ENCODE measurements at places on chromosomes 7 and 10.

- no peak for DNase-seq
Observed at GRCh38 chr7:1560620-1561031, 4.6 kb upstream of the TMEM184A start.

DNA sequence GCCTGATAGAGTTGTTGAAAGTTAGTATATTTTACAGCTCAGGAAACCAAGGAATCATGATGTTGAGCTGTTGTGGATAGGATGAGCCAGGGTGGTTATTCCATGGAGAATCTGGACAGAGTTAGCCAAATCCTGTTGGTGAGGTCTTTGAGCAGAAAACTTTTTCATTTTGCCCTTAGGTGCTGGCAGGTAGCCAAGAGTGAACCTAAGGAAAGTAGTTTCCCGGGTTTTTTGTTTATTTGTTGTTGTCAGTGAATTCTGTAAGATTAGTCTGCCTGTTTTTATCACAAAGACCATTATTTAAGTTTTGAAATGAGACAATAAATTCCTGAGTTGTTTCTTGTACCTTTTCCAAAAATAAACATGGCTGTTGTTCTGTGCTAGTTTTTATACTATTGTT lies 61.0 kb downstream of the GALNT11 start:
- DNase-seq = no peak

GRCh38 chr10:74871595-74872382 lies 45.4 kb downstream of the KAT6B start:
- no peak for DNase-seq

DNA sequence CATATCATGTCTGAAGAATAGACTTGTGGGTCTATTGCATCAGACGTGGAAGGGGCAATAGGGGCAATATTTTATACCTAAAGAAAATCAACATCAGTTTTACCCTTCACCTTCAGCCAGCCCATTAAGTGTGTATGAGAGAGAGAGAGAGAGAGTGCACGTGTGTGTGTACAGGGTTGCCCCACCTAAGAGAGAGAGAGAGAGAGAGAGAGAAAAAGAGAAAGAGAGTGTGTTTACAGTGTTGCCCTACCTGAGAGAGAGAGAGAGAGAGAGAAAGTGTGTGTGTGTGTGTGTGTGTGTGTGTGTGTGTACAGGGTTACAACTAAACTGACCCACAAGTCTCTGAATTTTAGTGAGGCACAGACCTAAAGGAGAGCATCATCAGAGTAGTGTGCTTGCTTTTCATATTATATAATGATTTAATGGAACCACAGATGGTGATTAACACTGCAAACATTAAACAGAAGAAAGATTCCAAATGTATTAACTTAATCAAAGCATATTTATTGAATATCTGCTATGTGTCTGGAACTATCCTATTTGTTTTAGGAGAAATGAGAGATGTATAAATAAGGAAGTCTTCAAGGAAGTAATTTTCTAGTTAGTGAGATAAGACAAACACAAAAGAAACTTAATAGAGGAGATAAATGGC lies 66.8 kb downstream of the CD36 start:
- DNase-seq = no peak

GRCh38 chr7:5139998-5140397 lies 50.0 kb upstream of the WIPI2 start:
- no peak for DNase-seq

GRCh38 chr7:33276325-33276724 lies 147.0 kb downstream of the BBS9 start:
- no peak for DNase-seq

GRCh38 chr10:680146-680545 lies 9.3 kb downstream of the DIP2C start:
- no peak for DNase-seq

DNA sequence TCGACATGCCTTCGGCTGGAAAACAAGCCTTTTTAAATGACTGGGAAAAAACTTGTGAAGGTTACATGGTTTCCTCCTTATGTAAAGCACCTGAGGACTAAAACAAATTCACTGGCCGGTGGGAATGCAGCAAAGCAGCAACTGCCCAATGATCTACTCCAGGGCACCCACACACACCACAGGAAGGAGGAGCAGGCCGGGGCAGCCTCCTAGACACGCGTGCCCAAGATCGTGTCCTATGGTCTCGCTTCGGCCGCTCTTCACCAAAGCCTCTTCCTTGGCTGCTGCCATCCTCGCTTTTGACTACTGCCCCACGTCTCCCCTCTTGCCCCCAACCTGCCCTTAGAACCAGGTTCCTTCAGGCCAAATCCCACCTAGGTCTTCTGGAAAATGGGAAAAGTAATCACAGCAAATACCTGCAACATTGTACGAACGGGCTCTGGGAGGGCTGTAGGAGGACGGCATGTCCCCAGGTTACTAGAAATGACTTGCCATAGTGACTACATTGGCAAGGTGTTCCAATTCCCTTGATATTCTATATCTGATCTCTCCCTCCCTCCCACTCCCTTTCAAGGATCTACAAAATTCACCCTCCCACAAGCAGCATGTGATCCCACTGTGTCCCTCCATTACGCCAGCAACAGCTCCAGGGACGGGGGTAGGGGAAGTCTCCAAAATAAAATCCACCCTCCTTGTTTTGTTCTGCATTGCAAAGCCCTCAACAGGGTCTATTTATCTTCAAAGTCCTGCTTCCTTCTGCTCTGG lies 84.9 kb downstream of the RNF216 start:
- DNase-seq = no peak

- no peak for DNase-seq
Observed at GRCh38 chr7:139762886-139763285, 14.9 kb downstream of the HIPK2 start.

GRCh38 chr7:41334071-41334862 lies 368.6 kb downstream of the INHBA start:
- DNase-seq = no peak

- DNase-seq = no peak
Observed at GRCh38 chr10:46318799-46319198, 32.0 kb downstream of the ANTXRL start.

DNA sequence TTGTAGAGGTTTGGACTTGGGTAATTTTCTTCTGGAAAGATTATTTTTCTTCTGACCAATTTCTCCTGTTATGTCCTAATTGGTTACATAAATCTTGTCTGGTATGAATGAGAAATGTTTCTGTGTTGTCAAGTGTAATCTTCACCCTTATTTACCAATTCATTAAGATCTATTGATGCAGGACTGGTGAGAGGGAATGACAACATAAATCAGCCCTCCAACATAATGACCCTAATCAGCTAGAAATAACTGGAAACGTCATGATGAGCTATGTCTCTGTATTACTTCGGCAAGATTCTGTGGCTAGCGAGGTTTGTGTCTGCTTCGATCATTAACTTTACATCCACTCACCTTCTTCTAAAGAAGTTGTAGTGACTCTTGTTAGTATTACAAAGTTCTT lies 3.5 kb downstream of the FOXP2 start:
- DNase-seq = no peak

DNA sequence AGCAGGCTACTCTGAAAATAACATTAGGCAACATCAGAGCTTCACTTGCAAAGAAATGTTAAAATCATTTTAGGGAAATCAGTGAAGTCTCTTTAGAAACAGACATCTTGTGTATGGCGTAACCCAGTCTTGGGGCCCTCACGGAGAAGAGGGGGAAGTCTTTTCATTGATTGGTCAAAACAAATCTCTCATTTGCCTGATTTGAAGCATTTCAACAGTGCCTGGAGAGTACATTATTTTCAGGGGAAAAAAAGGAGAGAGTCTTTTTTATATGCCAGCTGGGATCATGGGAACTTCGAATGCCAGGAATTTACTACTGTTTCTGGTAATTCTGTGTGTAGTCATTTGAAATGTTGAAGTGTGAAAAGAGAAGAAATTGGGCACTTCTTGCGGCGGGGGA lies 471.4 kb downstream of the PLXDC2 start:
- no peak for DNase-seq

GRCh38 chr10:99360934-99361333 lies 31.8 kb downstream of the CNNM1 start:
- no peak for DNase-seq

DNA sequence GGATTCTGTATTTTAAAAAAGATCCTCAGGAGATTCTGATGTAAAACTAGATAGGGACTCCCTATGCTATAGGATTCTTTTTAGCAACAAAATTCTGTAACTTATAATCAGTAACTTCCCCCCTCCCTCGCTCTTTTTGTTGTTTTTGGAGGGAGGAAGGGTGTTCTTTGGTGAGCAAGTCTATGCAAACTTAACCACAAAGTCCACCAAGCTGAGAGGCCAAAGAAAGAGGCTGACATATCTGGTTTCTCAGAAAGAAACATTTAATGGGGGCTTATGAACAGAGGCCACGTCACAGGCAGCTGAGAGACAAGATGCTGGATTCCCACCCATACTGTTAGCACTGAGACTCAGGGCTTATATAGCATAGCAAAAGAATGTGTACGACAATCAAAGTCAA lies 14.3 kb upstream of the ABCB5 start:
- no peak for DNase-seq

DNA sequence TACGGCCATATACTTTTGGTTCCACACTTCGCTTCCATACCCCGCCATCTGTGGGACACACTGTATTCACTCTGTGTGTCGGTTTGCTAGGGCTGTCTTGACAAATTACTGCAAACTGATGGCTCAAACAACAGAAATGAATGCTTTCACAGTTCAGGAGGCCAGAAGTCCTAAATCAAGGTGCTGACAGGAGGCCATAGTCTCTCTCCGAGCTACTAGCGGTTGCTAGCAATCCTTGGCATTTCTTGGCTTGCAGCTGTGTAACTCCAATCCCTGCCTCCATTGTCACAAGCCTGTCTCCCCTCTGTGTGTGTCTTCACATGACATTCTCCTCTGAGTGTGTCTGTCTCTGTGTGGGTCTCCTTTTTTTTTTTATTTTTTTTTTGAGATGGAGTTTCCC lies 28.9 kb upstream of the BMPR1A start:
- no peak for DNase-seq

GRCh38 chr7:130216750-130217149 lies 9.1 kb downstream of the SSMEM1 start:
- DNase-seq = no peak

- no peak for DNase-seq
Observed at GRCh38 chr10:86439544-86439943, 72.9 kb upstream of the GRID1 start.

- DNase-seq = no peak
Observed at GRCh38 chr10:72037811-72038210, 50.5 kb downstream of the SPOCK2 start.

- DNase-seq = no peak
Observed at GRCh38 chr7:151924001-151924400, 32.2 kb upstream of the GALNTL5 start.

- DNase-seq = no peak
Observed at GRCh38 chr10:124259139-124259825, 159.4 kb downstream of the OAT start.

- no peak for DNase-seq
Observed at GRCh38 chr7:130917669-130918128, 183.7 kb upstream of the KLF14 start.

- DNase-seq = no peak
Observed at GRCh38 chr10:122181876-122182275, 89.2 kb upstream of the BTBD16 start.

- DNase-seq = no peak
Observed at GRCh38 chr10:74643596-74643975, 182.8 kb upstream of the KAT6B start.

GRCh38 chr7:66047426-66047825 lies 28.2 kb upstream of the ASL start:
- DNase-seq = no peak

GRCh38 chr7:11642841-11643240 lies 189.2 kb downstream of the THSD7A start:
- no peak for DNase-seq

DNA sequence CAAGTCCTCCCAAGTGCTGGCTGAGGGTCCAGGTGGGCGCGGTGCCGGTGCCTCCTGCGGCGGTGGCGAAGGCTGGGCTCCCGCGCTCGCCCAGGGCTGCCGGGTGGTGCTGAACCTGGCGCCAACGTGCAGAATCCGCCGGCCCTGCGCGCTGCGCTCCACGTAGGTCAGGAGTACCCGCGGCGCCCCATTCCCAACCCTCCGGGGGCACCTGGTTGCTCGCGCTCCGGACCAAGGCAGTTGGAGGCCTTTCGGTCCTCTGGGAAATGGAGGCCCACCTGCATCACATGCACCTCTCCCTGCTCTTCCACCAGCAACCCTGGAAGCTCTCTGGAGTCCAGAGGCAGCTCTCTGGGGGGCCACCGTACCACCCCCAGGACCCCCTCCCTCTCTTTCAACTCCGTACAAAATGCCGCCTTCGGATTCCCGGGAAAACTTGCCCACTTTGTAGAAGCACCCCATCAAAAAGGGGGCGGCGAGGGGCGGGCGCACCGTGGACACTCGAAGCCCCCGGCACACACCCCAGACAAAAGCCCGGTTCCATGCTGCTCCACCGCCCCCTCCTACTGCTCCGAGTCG lies 745 bp downstream of the SLC16A9 start:
- DNase-seq = no peak

GRCh38 chr7:130994378-130995115 lies 260.5 kb upstream of the KLF14 start:
- no peak for DNase-seq

- DNase-seq = no peak
Observed at GRCh38 chr7:20260223-20260622, 43.0 kb upstream of the MACC1 start.

DNA sequence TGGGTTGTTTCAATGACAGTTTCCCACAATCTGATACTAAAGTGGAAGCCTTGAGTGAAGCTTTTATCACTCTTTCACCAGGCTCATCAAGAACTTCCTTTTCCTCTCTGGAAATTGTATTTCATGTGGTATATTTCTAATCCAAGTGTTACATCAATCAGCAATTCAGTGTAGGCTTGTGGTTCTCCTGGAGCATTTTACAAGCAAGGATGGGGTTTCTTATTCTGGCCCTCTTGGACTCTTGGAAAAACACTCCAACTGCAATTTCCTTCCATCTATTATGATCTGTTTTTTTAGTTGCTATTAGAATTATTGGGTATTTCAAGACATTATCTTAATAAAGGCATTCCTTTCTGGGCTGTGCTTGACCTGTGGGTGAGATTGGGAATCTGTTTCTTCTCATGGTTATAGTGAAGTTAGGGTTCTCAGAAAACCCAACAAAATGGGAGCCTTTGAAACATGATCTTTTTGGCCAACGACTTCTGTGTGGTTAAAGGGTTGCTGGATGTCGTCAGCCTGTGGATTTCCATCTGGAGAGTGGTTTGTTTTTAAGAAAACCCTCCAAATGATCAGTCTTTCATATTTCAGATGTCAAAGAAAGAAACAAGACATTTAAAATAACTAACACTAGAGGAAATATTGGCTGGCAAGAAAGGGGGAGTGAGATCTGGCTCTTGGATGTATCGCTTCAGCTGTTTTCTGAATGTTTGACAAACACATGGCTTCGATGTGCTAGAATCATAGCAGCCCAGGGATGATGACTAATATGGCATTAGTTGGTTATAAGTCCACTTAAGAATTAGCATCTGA lies 540.2 kb downstream of the LRMDA start:
- no peak for DNase-seq

- no peak for DNase-seq
Observed at GRCh38 chr7:48643431-48644013, 280.8 kb upstream of the CDC14C start.

DNA sequence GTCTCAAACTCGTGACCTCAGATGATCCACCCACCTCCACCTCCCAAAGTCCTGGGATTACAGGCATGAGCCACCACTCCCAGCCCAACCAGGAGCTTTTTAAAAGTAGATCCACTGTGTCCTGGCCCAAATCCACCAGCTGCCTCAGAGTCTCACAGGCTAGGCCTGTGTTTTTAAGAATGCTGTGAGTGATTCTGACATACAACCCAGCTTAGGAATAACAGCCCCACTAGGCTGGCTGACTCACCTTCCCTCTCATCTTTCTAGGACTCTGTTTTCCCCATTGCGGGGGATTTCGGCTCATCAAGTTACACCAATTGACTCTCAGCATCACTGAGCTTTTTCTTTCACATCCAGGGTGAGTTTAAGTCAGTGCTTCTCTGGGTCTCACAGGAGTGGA lies 207.6 kb downstream of the SKIDA1 start:
- no peak for DNase-seq
